ENCODE measurements at places on chromosomes 2 and 18.

GRCh38 chr2:156329031-156329926 is 3.2 kb downstream of the NR4A2 start:
- peak; percentile 46 for DNase-seq

DNA sequence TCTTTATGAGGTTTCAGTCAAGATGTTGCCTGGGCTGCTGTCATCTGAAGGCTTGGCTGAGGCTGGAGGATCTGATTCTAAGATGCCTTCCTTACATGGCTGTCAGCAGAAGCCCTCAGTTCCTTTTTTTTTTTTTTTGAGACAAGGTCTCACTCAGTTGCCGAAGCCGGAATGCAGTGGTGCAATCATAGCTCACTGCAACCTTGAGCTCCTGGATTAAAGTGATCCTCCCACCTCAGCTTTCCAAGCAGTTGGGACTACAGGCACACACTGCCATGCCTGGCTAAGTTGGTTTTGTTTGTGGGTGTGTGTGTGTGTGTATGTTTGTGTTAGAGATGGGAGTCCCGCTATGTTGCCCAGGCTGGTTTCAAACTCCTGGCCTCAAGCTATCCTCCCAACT is 13.1 kb upstream of the SLC35F5 start:
- DNase-seq = no peak

GRCh38 chr2:174180165-174180724 is 68.1 kb downstream of the OLA1 start:
- no peak for DNase-seq

- DNase-seq = peak; percentile 10
Observed at GRCh38 chr2:104849618-104850141, 4.2 kb upstream of the POU3F3 start.

- DNase-seq = no peak
Observed at GRCh38 chr2:120439637-120440384, 93.9 kb downstream of the INHBB start.

GRCh38 chr2:155600914-155601760 is 731.4 kb downstream of the NR4A2 start:
- DNase-seq = no peak

DNA sequence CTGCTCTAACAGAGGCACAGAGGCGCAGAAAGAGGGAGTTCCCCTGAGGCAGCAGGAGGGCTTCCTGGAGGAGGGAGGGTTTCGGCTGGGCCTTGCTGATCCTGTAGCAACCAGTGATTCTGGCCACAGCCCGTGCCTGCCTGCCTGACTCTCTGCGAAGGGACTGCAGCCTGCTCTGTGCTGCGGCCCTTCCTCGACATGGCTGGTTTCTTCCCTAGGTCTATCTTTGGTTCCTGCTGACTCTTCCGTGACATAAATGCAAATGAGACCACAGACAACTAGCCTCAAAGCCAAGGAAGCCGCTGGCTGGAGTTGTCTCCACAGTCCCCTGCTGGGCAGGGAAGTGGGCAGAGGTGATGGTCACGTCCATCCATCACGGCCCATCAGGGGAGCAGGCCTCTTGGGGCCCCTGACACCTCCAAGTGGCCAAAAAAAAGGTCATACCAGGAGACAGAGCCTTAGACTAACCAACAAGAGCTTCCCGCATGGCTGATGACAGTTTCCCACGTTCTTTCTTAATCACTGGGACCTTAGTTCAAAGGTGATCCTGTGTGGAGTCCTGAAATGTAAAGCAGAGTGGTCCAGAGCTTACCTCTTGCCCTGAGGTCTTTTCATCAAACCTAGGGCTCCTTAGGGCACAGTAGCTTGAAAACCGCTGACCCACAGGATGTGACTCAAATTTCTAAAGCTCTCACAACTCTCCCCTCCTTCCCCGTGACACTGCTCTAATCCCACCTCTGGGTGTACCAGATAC is 55.3 kb downstream of the HS1BP3 start:
- no peak for DNase-seq

DNA sequence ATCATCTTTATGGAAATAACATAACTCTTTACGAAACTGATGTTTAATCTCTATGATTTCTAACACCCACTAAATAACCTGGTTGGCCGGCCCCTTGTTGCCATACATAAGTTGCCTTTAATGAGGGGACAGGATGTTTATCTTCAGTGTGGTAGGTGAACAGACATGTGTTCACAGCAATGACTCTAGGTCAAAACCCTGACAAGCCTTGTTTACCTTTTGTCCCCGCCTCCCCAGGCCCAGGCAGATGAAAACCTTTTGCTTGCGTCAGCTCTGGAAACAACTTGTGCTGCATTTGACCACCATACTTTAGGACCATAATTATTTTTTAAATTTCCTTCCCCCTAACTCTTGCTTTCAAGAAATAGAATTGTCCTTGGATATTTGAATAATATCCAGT is 2.9 kb upstream of the DSG4 start:
- no peak for DNase-seq

- DNase-seq = no peak
Observed at GRCh38 chr2:233199870-233200269, 51.6 kb upstream of the ATG16L1 start.

GRCh38 chr2:238155761-238156694 is 2.7 kb upstream of the ERFE start:
- DNase-seq = no peak

- DNase-seq = peak; percentile 73
Observed at GRCh38 chr2:73979021-73979420, 5.7 kb upstream of the TET3 start.

DNA sequence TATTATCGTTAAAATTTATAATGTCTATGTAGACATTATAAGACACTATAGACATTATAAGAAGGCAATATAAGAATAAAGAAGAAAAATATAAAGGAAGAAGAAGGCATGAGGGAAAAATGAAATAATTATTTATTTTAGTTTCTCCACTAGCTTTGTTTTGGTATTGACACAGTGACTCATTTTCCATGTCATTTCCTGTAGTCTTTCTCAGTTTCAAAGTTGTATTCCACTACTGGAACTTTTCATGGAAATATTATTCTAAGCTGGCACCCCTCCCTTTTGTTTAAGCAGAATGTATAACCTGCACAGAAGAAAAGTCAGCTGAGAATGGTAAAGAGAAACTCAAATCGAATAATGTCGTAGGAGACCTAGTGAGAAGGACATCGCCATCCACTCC is 234.2 kb upstream of the NETO1 start:
- no peak for DNase-seq

Data from stimulated activated naive CD4-positive, alpha-beta T cell (primary cell).